Stimulated activated CD4-positive, alpha-beta T cell treated with anti-CD3 and anti-CD28 coated beads, Interleukin-15, amount 100 ng/mL, for 1 hour (primary cell): ENCODE measurements at places on chromosomes 4 and X.
A peak's percentile ranks its signal among the peaks of the same experiment; 100 is the strongest.

DNA sequence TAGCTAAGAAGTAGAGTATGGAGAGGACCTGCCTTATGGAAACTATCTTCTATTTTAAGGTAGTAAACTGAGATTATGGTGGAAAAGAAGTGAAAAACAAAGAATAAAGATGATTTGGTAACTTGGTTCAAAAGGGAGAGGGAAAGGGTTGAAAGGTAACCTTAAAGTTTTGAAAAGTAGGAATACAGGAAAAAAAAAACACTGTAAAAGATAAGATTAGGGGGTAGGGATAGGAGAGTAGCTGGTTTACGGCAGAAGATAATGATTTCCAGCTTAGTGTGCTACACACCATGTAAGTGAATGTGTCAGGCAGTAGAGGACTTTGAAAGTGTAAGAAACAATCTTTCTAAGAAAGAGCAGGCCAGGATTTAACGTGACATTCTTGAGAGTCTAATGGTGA is 35.3 kb downstream of the FAM13A start:
- DNase-seq: no peak

- DNase-seq: no peak
These were observed 1632.4 kb downstream of the RPA4 start for GRCh38 chrX:98516120-98516519.

DNA sequence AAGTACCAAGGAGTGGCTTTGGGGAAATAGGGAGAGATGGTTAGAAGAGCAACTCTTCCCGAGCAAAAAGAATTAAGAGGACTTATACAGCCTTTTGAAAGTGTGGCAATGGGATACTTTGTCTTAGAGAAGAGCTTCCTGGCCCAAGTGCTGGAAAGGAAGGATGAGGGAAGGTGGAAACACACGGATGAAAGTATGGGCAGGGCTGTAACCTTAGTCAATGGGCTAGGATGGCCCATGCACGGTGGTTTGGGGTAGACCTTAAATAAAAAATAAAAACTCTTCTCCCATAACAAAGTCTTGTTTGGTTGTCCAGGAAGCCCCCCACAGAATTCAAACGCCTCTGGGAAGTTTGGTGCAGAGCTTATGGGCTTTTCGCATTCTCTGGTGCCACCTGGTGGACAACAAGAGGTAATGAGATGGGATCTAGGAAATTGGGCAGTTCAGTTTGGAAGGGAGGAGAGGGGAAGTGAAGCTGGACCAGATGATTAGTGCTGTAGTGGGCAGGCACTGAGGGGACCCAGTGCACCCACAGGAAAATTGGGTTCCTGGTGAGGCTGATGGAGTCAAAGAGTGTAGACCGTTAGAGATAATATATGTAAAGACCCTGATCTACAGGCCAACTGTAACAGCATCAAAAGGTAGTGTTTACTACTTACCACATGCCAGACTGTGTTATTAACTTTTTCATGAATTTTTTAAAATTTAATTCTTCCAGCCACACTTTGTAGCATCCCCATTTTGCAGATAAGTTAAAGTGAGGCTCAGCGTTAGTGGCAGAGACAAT is 13.8 kb upstream of the ENOX2 start:
- peak; percentile 2 for DNase-seq

DNA sequence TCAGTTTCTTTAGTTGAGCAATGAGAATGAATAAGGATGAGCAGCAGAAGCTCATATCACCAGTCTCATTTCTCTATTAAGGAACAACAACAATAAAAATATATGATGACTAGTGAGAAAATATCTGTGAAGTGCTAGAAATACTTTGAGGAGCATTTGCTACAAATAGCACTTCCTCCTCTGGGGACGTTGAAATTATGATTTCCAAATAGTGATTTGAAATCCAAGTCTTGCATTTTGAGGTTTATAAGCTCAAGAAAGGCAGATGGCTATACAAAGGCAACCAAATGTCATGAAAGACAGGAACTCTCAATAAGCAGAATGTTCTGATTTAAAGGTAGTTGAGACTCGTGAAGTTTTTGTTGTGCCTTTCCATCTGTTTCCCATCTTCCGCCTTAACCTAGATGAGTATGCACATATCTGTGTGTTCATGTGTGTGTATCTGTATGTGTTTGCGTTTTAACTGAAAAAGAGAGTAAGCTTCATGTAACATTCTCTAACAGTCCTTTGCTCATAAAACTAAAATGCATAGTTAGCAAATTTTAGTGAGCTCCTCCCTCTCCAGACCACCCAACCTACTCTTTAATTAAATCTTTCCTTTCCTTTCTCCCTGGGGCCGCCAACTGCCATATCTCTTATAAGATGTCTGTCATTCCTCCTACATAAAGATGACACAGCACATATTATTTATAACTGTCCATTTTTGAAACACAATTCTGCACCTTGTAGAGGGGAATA is 222.6 kb upstream of the RASGEF1B start:
- no peak for DNase-seq

DNA sequence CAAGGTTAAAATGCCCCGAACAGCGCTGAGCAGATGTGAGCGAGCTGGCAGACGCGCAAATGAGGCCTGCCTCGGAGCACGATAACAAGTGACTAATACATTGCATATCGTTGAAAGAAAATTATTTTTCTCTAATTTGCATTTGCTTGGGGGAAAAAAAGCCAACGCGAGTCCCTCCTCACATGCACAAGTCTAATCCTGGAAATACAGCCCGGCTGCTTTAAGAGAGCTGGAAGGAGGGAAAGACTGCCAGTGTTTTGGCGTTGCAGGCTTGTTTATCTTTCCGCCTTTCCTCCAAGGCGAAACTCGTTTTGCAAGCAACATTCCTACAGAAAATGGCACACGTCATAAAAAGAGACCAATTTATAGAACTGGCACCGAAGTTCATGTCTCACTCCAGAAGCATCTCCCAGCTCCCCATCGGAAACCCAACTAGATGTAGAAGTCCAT is 12.6 kb downstream of the BCOR start:
- no peak for DNase-seq

- no peak for DNase-seq
These were observed 10.1 kb upstream of the BMP2K start for GRCh38 chr4:78766026-78766425.

- DNase-seq: no peak
These were observed 90.5 kb upstream of the EGFL6 start for GRCh38 chrX:13478740-13479451.

DNA sequence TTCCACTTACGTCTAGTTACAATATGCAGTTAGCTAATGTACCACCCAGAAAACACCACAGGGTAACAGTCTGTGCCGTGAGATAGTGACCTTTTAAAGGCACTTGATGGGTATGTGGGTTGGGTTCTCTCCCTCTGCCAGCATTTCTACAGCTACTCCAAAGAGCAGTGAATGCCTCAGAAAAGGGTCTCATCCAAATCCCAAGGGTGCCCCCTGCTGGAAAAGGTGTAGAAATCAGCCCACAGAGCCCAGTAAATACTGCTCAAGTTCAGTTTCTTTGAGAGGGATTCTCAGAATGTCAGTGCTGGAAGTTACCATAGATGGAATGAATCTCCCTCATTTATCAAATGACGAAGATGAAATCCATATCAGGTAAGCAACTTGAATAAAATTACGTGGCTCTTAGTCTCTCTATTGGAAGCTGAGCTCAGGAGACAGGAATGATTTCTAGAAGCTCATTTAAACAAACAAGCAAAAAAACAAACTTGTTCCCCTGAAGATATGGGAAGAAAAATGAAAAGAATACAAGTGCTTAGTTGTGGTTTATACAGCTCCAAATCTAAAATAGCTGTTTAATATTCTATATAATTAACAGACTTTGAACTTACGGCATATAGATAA is 9.5 kb downstream of the RNF175 start:
- DNase-seq: no peak

GRCh38 chr4:47239649-47240048 is 208.3 kb downstream of the GABRB1 start:
- DNase-seq: no peak

DNA sequence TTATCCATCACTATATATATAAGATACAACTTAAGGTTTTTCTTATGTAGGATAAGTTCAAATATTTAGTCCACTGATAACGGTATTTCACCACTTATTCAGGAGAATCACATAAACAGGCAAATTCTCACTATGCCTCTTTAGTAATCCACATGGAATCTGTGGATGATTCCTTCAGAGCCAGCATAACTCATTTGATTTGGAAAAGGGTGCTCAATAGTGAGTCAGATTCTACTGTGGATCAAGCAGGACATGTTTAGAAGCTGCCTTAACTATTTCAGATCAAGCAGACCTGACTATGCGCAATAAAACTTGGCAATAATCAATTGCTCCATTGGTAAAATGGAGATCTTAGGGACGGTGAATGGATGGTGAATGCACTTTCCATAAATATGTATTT is 184.1 kb downstream of the CBR4 start:
- no peak for DNase-seq

DNA sequence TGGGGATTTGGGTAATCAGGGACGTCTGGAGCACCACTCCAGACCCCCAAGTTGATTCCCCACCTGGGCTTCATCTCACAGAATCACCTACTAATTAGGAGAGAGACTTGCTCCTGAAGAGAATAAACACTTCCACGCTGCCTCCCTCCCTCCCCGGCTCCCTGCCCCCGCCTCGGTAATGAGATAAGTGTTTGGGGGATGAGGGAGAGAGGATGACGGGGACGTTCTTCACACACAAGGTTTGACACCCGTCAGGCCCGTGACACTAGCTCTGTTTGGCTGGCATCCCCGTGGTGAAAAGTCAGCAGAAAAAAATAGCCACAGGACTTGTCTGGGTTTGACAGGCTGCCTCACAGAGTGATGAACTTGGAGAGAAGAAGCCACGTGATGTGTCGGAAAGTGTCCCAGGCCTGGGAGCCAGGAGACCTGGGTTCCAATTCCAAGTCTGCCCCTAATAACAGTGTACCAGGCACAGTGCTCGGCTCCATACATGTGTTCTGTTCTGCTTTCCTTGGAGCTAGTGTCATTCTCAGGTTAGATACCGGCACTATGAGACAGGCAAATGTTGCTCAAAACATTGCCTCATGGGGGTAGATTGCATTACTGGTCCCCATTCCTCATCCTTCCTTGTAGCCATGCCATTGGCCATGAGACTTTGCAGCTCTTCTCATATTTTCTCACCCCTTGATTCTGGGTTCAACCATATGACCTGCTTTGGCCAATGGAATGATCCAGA is 578.0 kb downstream of the BCOR start:
- no peak for DNase-seq

DNA sequence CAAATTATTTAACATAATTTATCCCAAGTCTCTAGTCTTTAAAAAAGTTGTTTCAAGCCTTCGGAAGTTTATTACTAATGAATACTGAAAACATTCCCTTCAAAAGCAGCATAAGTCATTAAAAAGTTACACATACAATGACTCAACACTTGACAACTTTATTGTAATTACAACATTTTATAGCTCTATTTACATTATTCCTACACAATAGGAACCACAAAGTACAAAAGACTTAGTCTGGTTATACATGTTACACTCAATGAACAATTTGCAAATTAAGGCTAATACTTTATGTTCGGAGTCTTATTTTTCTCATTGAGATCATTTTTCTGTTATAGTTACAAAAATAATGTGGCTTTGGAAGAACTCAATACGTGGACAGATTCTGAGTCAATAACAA is 114.4 kb upstream of the POF1B start:
- no peak for DNase-seq

DNA sequence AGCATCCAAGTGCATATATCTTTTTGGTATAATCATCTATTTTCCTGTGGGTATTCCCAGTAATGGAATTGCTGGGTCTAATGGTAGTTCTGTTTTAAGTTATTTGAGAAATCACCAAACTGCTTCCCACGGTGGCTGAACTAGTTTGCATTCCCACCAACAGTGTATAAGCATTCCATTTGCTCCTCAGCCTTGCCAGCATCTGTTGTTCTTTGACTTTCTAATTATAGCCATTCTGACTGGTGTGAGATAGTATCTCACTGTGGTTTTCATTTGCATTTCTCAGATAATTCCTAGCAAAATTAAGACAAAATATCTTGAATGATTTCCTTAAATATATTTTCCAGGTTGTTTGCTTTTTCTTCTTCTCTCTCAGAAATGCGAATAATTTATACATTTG is 341.1 kb downstream of the GBA3 start:
- no peak for DNase-seq

DNA sequence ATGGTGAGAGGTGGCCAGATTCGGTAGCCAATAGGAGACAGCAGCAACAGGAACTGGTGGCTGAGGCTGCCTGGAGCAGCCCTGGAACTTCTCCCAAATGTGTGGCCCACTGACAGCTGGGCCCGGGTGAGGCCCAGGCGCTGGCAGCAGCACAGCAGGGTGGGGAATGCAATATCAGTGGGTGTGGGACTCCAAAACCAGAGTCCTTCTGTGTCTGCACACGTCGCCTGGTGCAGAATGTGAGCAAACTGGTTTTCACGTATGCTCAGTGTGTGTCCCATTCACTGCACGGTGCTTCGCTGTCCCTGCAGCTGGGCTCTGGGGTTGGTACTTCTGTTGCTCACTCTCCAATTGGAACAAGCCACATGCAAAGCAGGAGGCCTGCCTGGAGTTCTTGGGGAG is 14.4 kb upstream of the CENPU start:
- no peak for DNase-seq

GRCh38 chrX:44012484-44013096 is 39.4 kb upstream of the NDP start:
- peak; percentile 1 for DNase-seq

DNA sequence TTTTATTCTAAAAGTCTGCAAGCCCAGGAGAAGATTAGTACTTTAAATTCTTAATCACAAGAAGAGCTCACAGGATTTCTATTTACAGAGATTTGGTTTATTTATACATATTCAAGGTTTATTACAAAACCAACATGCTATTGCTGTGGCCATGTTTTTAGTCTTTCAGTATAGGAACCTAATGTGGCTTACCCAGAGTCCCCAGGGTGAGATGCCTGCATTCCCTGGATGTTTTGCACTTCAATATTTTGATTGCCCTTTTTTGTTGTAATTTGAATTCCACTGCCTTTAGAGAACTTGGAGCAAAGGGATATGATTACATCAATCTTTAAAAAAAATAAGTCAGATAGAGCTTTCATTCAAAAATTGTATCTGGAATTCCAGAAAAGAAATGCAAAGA is 146.0 kb upstream of the FRMPD4 start:
- no peak for DNase-seq

- DNase-seq: no peak
These were observed 2.8 kb upstream of the ARHGAP4 start for GRCh38 chrX:153928846-153929245.

GRCh38 chr4:122481766-122482405 is 25.4 kb upstream of the IL2 start:
- no peak for DNase-seq
